ENCODE measurements at places on chromosomes 7 and 10.

GRCh38 chr7:23474094-23474828 lies 4.0 kb upstream of the IGF2BP3 start:
- peak; percentile 87 for DNase-seq

- no peak for DNase-seq
These were observed 1043.5 kb upstream of the SORCS1 start for GRCh38 chr10:108208038-108208437.

GRCh38 chr7:3461923-3462322 lies 160.9 kb downstream of the SDK1 start:
- DNase-seq = no peak

DNA sequence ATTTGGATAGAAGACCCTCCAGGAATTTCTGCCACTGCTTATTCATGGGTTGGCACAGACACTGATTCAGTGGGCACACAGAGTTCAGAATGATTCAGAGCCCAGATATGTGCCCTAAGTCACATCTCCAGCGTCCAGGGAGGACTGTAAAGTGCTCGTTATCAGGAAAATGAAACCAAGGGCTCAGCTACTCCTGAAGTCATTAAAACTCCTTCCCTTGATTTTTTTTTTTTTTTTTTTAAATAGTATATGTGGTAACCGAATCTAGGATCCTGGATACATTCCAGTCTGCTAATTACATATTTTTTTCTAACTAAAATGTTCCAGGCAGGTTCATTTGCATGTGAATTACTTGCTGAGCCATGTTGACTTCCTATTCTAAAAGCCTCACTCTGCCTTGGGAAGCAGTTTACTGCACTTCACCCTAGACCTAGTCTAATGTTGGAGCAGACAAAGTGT lies 34.7 kb downstream of the MET start:
- DNase-seq = no peak

DNA sequence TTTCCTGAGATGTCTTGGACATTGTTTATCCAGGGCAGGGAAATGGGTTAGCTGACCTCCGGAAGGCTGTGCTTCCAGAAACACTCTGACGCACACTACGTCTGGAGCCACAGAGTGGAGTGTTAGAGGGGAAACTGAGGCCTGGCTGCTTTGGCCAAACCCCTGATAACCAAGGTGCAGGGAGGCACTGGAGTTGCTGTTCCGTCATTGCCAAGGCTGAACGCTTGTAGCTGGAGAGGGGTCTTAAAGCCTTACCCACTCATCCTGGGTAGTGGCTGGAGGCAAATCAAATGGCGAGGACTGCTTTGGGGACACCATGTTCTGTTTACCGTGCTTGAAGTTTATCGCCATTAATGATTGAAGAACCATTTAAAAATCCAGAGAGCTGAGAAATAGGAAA lies 604.1 kb upstream of the FOXK1 start:
- DNase-seq = no peak

DNA sequence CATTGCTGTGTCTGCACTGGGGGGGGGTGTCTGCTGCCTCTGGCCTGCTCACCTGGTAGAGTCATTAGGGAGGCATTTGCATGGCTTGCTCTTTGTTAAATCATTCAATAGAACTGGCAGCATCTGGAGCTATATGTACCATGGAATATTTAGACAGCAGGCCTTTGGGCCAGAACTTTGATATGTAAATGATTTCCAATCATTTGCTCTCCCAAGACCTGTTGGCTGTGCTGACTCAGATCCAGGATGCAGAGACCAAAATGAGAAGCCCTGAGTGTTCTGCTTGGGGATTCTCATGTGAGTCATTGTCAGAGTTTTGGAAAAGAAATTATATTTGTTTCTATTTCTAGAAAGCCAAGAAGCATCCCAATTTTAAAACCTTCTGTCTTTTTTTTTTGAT lies 257.6 kb upstream of the IGFBP3 start:
- no peak for DNase-seq

Measured in NCI-H1436 treated with DMSO at 0.1 percent for 48 hours (cell line).